ENCODE measurements at places on chromosomes 7 and 10. TPM values are rescaled to one million over a fixed set of nuclear protein-coding genes. Genes with fewer than 3 reads are reported as not detected.

Gene SLC16A9
- polyA plus RNA-seq, result 0.19 TPM

Gene GNGT1
- not detected for polyA plus RNA-seq

Gene CAMK2B
- polyA plus RNA-seq, result 0.42 TPM

Gene ITIH5
- polyA plus RNA-seq, result not detected

Gene LMOD2
- not detected for polyA plus RNA-seq

GRCh38 chr7:95191795-95192194 lies 132.5 kb downstream of the PON1 start:
- DNase-seq, result no peak

DNA sequence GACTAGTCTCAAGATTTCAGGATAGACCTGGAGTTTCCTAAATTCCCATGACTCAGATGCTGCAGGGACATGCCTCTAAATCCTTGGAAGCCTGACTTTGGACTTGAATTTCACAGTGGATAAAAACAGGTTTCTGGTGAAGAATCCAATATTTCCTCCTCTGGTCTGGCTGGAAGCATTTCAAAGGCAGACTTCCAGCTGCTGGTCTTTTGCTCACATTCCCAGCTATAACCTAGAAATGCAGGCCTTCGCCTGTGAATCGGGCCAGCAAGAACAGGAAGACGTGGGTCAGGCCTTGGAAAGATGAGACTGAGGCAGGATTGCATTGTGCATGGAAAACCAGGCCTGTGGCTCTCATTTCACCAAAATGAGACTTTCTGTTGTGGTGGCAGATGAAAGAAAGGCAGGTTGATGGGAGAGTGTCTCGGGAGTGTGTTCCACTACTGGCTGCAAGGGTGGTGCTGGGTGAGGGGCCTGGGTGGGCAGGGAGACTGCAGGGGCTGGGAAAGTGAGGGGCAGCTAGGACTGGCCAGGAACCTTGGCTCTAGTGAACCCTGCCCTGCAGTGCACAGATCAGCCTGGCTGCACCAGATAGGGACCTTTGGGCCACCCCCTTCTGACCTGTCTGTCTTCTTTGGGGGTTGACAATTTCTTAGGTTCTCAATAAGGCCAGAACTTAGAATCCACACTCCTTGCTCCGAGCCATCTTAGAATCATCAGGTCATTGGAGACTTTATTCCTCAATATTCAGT lies 488.8 kb upstream of the MKI67 start:
- no peak for DNase-seq

- no peak for DNase-seq
Measured at GRCh38 chr10:876438-876837, 55.1 kb downstream of the LARP4B start.

DNA sequence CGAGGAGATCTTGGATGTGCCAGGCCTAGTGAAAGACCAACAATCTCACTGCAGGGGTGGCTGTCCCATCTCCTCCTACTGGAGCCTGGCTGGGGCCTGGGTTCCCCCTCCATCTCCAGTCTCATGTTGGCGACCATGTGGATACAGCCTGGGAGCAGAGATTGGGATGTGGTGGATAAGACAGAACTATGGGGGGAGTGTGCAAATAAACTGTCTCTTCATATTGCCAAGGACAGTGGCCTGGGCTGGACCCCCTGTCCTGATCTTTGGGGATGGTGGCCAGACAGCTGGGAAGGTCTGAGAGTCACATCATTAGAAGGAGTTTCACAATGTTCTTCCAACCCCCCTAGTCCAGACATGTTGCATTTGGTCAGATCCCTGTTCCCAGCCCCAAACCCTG lies 5.8 kb upstream of the MINDY4 start:
- DNase-seq, result no peak

DNA sequence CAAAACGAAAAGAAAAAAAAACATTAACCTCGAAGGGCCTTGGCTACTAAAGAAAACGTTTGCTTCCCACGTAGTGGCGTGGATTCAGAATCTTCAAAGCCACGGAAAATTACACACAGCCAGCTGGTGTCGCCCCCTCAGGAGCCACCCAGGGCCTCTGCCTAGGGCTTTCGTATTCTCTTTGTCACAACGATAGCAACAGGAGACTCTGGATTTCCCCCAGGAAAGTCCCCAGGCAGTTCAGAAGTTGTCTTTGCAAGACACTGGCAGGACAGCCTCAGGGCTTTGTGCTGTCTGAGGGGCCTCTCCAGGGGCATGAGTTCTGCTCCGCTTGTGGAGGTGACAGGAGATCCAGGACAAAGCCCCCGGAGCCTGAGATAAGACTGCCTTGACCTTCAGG lies 150.2 kb upstream of the INSYN2A start:
- DNase-seq, result no peak

DNA sequence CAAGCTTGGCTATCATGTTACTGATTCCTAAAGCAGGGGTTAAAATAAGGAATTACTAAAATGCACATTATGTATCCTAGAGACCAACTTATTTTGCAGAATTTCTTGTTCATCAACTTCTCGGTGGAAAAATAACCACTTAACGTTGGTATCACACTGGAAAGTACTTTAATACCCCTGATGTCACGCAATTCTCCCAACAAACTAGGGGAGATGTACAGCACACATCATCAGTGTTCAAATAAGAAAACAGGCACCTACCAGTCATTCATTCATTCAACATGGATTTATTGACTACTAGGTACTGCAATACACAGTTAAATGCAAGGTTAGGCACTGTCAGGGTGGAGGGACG lies 648 bp downstream of the HUS1 start:
- no peak for DNase-seq

GRCh38 chr10:43355749-43356371 lies 15.6 kb upstream of the FXYD4 start:
- DNase-seq, result no peak

DNA sequence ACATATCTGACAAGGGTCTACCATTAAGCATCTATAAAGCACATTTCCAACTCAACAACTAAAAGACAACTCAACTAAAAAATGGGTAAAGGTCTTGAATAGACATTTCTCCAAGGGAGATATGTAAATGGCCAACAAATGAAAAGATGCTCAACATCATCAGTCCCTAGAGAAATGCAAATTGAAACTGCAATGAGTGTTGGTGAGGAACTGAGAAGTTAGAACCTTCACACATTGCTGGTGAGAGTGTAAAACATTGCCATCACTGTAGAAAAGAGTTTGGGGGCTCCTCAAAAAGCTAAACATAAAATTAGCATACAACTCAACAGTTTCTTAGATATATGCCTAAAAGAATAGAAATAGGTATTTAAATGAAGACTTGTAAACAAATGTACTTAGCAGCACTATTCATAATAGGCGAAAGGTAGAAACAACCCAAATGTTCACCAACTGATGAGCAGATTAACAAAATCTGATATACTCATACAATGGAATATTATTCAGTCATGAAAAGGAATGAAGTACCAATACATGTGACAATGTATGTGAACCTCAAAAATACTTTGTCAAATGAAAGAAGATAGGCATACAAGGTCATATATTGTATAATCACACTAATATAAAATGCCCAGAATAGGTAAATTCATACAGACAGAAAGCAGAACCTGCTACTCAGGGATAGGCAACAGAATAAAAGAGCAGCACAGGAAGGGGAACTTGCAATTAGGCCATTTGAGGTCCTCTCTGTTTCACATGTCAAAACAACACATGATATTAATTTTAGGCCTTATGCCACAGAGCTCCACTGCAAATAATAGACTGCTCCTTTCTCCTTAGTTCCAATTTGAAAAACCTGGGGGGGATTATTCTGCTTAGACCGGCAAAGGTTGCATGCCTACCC lies 10.6 kb upstream of the LRRC72 start:
- DNase-seq, result no peak

DNA sequence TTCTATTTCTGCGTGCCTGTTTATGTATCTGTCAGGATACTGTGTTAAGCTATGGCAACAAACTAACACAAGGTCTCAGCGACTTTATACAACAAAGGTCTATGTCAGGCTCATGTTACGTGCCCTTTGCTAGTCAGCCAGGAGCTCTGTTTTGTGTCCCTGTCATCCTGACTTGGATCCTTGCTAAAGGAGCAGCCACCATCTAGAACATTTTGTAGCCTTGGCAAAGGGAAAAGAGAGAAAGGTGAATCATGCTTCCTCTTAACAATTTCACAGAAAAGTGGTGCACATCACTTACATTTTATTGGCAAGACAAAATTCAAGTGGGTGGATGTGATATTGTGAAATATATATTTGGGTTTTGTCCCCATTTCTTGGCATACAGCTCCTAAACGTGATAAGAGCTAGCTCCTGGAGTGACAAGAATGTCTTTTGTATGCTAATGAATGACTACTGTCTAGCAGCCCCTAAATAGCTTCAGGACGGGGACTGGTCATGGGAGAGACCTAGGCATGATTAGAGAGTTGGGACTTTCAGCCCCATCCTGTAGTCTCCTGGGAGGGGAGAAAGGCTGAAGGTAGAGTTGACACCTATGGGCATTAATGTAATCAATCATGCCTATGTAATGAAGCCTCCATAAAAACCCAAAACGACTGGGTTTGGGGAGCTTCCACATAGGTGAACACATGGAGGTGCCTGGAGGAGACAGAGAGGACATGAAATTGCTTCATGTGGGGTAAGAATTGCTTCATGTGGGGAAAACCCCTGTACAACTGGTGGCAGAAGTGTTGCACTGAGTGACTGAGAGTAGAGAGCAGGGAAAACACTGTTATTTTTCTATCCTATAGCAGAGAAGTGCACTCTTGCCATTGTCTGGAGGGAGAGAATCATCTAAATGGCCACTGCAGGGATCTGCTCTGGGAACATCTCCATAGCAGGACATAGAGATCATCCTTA lies 33.0 kb downstream of the MRPL32 start:
- no peak for DNase-seq

DNA sequence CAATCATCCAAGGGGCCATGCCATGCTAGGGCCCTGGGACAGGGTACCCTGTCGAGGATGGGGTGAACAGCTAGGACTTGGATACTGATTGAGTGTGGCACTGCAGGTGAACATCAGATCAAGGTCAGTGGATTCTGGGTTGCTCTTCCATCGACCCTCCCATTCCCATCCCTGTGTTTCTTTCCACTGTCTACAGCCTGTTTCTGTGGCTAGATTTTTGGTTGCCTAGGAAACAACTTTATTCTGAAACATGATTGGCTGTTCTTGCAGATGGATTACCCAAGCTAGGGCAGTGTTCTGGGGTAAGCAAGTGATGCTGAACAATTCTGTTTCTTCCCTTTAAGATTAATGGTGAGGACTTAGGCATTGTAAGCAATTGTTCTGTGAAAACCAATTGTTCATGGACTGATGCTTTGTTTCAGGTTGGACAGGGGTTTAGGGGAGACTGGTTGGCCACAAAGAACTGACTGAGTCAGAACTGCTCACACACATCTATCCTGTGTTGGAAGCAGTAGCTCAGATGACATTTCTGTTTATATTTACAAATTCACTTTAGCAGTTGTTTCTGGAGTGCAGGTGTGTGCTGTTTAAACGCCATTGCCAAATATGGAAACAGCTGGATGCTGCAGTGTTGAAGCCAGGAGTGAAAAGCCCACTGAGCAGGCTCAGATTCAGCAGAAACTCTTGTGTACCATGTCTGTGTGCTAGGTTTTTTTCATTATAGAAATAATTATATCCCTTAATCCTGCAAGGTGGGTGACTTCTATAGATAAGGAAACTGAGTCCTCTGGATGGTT lies 102.3 kb upstream of the BTBD16 start:
- DNase-seq, result no peak

DNA sequence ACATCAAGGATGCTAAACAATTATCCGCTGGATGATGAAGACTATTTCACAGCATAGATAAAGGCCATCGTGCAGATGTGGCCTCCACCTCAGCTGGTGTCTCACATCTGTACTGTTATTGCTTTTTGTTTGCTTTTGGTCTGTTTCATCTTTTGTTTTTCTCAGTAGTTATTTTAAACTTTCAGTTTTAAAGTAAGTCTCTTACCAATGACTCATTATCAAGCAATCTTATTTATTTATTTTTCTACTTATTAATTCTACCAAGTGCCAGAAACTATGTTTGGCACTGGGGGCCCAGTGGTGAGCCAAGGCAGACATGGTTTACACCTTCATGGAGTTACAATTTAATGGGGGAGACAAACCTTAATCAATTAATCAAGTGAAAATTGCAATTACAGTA lies 250.9 kb upstream of the TMEM72 start:
- no peak for DNase-seq

GRCh38 chr10:100735337-100736143 lies 9.8 kb upstream of the PAX2 start:
- DNase-seq, result no peak

- peak; percentile 58 for DNase-seq
Measured at GRCh38 chr10:69348816-69349541, 67.7 kb downstream of the TACR2 start.

DNA sequence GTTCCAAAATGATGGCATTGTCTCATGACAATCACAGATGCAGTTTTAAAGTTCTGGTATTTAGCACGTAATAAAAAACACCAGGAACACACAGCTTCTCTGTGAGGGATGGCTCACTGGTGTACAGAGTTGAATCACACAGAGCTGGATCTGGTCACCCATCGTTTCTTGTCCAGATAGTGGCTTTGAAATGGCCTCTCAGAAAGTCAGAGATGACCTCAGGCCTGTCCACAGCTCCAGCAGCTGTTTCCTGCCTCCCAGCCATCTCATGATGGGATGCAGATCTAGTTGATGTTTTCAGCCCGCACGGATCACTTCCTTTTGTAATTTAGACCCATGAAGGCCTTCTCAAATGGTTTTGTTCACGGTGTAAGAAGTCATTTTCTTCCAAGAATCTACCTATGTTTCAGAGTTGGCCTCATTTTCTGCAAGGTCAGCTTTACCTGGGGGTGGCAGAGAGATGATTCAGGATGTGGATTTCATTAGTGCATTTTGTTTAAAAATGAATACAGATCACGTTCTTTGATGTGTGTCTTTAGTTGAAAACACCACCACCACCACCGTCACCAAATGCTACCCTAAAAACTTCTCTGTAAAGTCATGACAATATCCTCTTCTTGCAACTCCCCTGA lies 166.2 kb downstream of the SNX10 start:
- DNase-seq, result no peak

DNA sequence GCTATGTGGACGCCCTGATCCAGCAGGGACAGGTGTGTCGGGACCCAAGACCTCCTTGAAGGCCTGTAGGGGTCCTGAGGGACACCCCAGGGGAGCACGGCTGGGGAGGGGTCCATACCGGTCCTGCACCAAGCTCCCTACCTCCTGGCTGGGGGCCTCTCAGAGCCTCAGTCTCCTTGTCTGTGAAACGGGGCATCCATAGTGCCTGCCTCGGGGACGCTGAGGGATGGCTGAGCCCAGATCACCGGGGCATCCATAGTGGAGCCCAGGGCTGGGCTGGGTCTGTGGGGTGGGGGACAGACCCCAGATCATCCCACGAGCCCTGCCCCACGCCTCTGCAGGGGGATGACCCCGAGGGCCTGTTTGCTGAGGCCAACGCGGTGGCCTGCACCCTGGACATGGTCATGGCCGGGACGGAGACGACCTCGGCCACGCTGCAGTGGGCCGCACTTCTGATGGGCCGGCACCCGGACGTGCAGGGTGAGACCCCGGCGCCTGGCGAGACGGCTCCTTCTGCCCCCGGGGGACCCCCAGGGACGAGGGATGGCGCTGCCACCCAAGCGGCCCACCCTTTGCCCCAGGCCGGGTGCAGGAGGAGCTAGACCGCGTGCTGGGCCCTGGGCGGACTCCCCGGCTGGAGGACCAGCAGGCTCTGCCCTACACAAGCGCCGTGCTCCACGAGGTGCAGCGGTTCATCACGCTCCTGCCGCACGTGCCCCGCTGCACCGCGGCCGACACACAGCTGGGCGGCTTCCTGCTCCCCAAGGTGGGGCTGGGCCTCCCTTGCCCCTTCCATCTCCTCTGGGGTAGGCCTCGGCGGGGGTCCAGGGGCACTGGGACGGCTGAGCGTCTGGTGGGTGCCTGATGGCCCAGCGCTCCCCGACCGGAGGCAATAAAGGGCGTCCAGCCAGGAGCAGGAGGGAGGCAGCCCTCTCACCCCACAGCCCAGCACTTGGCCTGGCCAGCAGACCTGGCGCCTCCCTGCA lies 4.1 kb downstream of the CYP2W1 start:
- DNase-seq, result no peak

Data from B cell (primary cell).